ENCODE measurements at places on chromosomes 2 and 18. TPM values are rescaled to one million over a fixed set of nuclear protein-coding genes. Genes with fewer than 3 reads are reported as not detected.

Gene STARD6
- not detected for total RNA-seq

Gene ST8SIA3
- total RNA-seq, result not detected

Gene MC2R
- not detected for total RNA-seq

Gene CHRND
- total RNA-seq, result not detected

Gene NR4A2
- 7.2 TPM for total RNA-seq

Gene ATP6V1C2
- 2.6 TPM for total RNA-seq

Gene ADRA2B
- 4.6 TPM for total RNA-seq

Gene EXOC6B
- total RNA-seq, result 38.6 TPM

Gene SCTR
- not detected for total RNA-seq

Gene NAT8
- not detected for total RNA-seq

Gene TXNDC2
- 0.33 TPM for total RNA-seq

Gene ANKZF1
- 16.8 TPM for total RNA-seq

Data from subcutaneous adipose tissue (tissue), 4 donors.